ENCODE measurements at places on chromosomes 4 and X.

- no peak for DNase-seq
Observed at GRCh38 chrX:43218198-43218597, 437.9 kb upstream of the MAOA start.

- DNase-seq = no peak
Observed at GRCh38 chr4:84699001-84699671, 116.2 kb downstream of the CDS1 start.

DNA sequence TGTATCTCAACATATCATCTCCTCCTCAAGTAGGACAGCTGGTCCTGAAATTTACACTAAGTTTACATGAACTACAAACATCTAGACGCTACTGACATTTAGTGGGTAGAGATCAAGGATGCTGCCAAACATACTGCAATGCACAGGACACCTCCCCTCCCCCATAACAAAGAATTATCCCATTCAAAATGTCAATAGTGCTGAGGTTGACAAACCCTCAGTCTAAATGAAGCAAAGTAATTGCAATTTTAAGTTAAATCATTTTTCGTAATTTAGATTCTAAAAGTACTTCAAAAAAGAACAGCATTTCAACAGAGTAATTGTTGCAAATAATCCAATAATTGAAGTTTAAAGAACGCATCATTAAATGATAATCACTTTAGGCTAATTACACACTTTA is 1.2 kb downstream of the PRMT9 start:
- DNase-seq = no peak

DNA sequence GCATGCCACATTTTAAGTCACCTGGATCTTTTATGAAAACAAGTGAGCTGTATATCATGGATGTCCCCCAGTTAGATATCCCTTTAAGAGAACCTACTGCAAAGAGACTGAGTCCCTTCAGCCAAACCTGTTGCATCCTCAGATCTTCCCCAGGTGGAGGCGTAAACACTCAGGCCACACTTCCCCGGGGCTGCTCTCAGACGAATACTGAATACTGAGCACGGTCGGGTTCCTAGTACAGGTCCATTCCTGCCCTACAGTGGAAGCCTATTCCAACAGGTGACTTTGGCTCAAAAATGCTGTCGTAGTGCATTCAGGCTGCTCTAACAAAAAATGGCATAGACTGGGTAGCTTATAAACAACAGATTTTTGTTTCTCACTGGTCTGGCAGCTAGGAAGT is 320.2 kb upstream of the CLNK start:
- DNase-seq = no peak

DNA sequence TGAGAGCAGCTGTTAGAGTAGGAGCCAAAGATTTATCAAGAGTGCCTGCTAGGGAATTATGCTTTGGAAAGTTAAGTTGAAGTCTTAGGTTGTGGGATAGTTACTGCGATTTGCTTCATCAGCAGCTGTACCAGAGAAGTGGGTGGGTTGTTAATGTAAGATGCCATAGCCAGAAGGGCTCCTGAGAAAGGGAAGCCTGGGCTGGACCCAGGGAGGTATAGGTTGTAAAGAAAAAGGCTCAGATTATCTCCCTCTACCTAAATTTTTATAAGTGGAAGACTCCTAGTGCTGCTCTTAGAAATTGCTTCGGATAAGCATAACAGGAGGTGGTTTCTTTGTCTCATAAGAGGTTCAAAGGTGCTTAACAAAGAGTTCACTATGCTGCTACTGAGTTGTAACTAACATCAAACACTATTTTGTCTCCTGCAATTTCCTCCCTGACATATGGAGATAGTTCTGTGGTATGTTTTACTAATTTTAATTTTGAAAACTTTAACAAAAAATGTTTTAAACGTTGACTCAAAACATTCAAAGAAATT is 356.9 kb downstream of the DTHD1 start:
- DNase-seq = no peak

Measured in mucosa of gallbladder (tissue), 1 donor.